ENCODE measurements at places on chromosomes 16 and 17.

GRCh38 chr16:16861546-16861945 is 482.6 kb downstream of the NPIPA7 start:
- peak; percentile 24 for DNase-seq

DNA sequence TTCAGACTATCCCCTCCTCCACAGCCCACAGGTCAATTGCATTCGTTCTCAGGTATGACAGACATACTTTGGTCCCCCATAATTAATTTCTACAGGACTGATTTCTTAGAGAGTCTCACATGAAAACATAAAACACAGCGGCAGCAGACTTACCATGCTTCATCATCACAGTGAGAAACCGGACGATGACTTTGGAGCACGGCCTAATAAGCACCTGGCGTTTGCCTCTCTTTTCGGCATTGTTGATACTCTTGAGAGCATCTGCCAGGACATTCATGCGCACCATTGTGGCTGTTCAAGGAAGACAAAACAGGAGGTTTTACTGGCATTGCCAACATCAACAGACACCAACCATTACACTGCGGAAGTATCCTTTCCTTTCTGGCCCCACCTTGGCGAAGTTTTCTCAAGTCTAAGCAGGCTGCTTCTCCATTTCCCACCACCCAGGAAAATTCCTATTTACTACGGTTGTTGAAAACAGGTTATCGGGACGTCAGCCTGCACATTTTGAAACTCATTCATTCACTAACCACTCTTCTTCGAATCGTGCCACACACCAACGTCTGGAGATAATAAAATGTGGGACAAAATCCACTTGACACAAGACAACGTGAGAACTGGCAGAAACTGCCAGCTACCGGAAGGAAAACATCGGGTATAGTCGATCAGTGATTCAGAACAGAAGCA is 1.2 kb downstream of the RPS15A start:
- no peak for DNase-seq

- no peak for DNase-seq
These were observed 145.0 kb downstream of the SEC14L1 start for GRCh38 chr17:77285594-77286390.

- no peak for DNase-seq
These were observed 5.0 kb downstream of the LSM12 start for GRCh38 chr17:44061446-44061845.

GRCh38 chr17:61947367-61948078 is 19.7 kb upstream of the INTS2 start:
- no peak for DNase-seq

GRCh38 chr16:48158296-48158695 is 2.5 kb upstream of the ABCC12 start:
- DNase-seq, result no peak

GRCh38 chr17:61816538-61816937 is 46.8 kb downstream of the BRIP1 start:
- DNase-seq, result no peak

DNA sequence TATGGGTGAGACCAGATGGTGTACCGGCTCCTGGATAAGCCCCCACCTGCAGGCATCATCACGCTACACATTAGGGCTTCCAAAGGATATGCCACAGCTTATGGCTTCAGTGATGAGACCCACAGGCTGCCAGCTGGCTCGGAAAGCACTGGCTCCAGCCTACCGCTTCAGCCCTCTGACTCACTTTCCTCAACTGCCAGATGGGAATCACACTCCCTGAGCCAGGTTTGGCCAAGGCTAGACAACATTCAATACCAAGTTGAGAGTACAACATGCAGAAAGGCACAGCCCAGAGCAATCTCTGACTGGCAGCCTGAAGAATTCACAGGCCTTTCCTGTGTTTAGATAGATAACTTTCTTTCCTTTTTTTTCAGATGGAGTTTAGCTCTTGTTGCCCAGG is 10.3 kb downstream of the CENPV start:
- no peak for DNase-seq

DNA sequence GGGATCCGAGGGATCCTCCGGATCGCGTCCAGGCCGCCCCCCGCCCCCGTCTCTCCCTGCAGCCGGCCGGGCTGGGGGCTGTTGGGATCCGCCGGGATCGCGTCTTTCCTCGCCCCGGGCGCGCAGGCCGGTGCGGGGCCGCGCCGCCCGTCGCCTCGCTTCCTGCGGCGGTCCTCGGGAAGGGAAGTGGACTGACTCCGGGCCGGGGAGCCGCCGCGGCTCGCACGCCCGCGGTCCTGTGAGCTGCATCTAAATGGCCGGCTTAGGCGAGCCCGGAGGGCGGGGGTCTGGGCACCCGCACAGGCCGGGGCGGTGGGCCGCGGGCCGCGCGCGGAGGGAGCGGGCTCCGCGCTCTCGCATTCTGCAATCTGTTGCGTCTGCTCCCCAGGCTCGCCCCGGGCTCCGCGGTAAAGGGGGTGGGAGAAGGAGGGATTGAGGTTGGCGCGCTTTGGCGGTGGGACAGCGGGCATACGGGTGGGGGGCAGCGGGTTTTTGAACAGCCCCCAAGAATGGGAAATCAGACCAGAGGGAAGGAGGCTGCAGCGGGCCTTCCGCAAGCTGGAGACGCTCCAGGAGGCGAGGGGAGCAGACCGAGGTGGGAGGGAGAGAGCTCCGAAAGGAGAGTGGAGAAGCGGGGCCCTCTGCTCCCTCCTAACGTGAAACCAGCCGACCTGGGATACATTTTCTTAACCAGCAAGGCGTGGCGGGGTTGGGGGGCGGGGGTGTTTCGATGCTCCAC is 2.2 kb downstream of the TMEM132E start:
- no peak for DNase-seq

DNA sequence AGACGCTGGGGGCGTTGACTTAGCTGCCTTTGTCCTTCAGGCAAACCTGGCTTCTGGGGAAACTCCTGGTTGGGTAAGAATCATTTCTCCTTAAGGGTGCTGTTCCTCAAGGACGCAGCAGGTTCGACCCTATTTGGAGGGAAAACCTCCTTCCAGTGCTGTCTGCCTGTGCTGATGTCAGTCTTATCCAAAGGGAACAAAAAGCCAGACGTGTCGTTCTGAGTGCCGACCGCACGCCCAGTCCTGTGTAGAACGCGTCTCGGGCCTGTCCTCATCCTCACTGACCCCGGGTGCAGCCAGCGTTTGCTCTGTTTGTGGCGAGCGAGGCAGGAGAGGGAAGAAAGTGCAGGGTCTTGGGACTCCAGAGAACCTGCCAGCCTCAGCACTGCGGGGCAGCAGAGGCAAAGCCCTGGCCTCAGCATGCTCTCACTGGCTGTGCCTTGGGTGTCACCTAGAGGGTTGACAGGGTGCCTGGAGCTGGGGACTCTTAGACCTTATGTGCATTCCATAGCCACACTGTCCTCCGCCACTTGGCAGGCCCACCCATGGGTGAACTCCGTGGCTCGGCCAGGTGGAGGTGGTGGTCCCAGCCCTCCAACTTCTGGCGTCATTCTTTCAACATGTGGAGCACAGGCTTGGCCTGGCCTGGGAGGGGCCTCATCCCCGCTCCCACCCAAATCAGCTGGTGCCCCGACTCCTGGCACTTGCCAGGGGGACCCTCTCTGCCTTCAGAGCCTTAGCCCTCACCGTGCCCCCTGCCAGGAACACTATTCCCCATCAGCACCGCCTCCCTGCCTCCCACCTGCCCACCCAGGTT is 6.0 kb downstream of the SNN start:
- no peak for DNase-seq

- DNase-seq, result no peak
These were observed 8.6 kb downstream of the KRT10 start for GRCh38 chr17:40813804-40814203.

DNA sequence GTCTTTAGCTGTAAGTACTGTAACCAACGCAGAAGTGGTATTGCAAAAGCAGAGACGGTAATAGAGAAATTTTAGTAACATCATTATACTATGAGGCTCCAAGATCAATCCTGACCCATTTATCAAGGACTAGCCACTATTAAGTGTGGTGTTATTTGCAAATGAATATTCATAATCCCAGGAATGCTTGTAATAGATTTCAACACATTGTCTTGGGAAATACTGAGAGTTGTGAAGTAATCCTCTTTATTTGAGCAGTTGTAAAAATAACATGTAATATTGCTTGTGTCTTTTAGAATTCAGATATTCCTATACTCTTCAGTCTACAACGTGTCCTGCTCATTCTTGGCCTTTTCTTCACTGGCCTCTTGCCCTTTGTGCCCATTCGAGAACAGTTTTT is 46.4 kb downstream of the GDPD1 start:
- no peak for DNase-seq

DNA sequence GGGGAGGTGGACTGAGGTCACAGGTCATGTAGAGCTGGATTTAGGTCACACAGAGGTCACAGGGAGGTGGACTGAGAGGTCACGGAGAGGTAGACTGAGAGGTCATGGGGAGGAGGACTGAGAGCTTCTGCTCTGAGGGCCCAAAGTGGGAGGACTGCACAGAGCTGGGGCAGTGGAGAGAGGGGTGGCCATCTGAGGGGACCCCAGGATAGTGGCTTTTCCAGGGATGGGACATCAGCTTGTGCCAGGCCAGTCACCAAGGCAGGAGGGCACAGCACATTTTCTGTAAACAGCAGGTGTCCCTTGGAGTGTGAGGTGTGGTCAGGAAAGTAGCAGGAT is 26.1 kb upstream of the JPT2 start:
- no peak for DNase-seq

DNA sequence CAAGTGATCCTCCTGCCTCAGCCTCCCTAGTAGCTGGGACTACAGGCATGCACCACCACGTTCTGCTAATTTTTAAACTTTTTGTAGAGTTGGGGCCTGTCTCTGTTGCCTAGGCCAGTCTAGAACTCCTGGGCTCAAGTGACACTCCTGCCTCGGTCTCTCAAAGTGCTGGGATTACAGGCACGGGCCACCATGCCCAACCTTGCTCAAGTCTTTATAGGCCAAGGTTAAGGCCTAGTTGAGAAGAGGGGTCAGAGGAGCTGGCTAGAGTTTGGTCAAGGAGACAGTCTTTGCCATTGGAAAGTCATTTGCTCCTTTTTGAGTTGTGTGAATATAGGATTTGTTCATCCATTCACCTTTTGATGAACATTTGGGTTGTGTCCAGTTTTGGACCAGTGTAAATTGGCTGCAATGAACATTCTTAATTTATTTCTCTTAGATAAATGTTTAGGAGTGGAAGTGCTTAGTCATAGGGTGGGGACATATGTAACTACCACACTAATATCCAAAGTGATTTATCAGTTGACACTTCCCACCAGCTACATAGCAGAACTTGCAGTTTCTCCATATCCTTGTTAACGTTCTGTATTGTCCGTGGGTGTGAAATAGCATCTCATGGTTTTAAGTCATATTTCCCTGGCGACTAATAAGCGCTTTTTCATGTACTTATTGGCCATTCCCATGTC is 30.7 kb upstream of the ARHGAP17 start:
- no peak for DNase-seq
